ENCODE measurements at places on chromosomes 12 and 14.
A peak's percentile ranks its signal among the peaks of the same experiment; 100 is the strongest.

DNA sequence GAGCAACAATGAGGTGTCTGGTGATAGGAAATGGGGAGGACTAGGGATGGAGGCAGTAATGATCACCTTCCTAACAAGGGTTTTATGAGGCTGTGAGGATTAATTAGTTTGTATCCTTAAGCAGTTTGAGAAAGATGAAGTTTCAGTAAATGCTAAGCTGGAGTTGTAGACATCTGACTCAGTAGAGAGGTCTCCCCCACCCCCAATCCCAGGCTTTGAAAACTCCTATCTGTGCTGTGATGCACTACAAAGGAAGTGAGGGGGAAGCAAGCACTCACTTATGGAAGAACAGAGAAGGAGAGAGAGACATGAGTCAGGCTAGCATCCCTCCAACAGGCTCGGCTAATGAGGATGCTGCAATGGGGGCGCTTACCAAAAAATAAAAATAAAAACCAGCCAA lies 5.5 kb upstream of the BCL11B start:
- DNase-seq: no peak

DNA sequence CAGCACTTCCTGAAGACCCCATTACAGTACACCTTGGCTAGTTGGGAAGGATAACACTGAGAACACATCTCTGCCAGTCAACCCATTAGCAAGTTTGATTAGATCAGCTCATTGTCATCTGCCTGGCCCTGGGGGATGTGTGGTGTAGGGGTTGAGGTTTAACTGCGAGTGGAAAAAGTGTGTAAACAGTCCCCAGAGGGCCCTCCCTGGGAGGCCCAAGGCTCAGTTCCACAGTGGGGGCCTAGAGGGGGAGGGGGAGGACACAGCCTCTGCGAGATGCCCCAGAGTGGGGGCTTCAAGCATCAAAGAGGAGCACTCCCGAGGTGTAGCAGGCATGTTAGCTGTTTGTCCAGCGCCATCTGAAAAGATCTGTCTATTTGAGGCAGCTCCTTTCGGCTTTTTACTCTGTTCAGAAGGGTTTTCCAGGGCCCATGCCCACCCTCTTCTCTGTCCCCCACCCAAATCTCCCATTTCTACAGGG lies 344 bp downstream of the LPAR5 start:
- DNase-seq: no peak

- peak; percentile 59 for DNase-seq
Observed at GRCh38 chr12:638953-639557, 24.2 kb downstream of the NINJ2 start.

DNA sequence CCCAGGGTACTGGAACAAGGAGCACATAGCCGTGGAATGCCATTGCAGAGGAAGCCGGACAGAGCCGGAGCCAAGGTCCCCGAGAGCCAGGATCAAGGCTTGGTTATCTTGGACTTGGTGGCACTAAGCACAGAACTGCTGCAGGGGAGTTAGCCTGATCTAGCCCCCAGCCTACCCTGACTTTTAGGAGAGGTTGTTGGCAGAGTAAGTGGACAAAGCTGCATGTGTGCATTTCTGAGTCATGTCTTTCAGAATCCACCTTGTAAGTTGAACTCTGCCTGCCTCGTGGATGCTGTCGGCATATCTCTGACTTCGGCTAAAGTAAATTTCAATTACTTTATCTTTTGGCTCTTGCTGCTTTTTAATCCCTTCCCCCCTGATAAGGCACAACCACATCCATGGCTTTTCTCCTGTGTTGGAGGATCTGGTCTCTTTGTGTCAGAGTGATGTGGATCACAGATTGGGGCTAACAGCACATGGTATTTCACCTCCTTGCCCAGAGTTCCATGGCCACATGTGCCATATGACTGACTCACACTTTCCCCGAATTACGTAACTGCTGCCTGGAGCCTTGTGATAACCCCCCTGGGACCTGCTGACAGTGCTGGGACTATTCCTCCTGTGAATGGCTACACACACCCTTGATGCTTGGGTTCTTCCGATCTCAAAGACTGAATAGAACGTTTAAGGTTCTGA lies 240.3 kb downstream of the EMP1 start:
- DNase-seq: no peak

- DNase-seq: no peak
Observed at GRCh38 chr12:58893495-58893894, 26.8 kb downstream of the LRIG3 start.

DNA sequence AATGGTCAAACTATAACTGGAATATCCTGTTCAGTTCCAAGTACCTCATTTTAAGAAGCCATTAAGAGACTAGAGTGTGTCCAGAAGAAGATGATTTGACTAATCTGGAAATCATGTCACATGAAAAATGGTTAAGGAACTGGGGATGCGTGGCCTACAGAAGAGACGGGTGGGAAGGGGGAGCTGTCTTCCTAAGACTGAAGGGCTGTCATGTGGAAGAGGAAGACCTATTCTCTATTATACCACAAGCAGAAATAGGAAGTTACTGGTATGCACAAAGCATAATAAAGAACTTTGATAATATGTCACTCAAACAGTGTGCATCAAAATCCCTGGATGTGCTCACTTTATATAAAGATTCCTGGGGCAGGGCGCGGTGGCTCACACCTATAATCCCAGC lies 50.3 kb downstream of the HECTD4 start:
- DNase-seq: peak; percentile 86

- DNase-seq: no peak
Observed at GRCh38 chr14:90342327-90342726, 10.6 kb upstream of the NRDE2 start.

GRCh38 chr12:94149119-94149780 lies 873 bp downstream of the PLXNC1 start:
- DNase-seq: peak; percentile 40

DNA sequence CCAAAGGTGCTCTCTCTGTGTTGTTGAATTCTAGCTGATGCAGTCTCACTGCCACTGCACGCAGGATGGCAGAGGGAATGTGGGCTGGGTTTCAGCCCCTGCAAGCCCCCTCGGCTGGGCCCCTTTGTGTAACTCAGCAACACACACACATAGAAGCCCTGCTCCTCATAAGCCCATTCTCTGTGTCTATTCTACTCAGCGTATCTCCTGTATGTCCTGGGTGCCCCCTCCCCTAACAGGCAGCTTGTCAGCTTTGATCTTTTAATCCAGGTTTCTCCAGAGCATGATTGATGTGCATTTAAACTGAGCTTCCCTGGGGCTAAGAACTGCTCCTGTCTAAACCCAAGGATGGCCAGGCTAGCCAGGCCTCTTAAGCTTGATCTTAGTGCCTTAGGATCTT lies 43.0 kb downstream of the SRRM4 start:
- DNase-seq: no peak

GRCh38 chr12:39443929-39444209 lies 949 bp upstream of the KIF21A start:
- DNase-seq: no peak

DNA sequence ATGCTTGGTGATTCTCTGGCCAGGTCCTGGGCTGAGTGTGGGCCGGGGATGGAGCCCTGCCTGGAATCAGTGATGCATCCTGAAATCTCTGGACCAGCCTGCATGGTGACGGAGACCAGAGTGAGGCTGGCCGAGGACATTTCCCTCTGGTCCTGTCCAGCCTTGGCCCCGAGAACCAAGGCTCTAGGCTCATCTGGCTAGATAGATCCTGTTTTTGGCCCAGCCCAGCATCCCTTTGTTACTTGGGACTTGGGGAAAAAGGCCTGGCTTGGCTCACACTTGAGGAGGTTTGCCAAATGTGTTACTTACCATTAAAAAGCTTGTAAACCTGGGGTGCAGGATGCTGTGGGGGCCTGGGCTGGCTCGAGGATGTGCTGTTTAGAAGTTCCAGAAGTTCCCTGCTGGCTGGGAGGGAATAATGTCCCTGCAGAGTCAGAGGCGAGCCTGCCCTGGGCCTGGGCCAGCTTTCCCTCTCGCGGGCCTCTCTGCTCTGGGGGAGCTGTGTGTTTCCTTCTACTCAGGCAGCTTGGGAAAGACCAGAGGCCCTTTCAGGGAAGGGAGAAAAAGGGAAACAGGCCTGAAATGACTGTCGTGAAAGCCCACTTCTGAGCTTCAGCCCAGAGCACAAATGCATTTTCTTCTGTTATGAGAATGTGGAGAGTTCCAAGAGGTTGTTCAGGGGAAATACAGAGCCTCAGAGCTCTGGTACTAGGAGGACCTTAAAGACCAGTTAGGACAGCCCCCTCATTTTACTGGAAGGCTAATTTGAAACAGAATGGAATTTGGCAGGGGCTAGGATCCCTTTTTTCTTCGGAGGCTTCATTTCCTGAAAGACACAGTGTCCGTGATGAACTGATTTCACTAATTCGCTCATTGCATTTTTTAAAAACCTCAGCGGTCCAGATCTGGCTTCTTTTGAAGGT lies 47.2 kb upstream of the CTDSP2 start:
- DNase-seq: peak; percentile 67

DNA sequence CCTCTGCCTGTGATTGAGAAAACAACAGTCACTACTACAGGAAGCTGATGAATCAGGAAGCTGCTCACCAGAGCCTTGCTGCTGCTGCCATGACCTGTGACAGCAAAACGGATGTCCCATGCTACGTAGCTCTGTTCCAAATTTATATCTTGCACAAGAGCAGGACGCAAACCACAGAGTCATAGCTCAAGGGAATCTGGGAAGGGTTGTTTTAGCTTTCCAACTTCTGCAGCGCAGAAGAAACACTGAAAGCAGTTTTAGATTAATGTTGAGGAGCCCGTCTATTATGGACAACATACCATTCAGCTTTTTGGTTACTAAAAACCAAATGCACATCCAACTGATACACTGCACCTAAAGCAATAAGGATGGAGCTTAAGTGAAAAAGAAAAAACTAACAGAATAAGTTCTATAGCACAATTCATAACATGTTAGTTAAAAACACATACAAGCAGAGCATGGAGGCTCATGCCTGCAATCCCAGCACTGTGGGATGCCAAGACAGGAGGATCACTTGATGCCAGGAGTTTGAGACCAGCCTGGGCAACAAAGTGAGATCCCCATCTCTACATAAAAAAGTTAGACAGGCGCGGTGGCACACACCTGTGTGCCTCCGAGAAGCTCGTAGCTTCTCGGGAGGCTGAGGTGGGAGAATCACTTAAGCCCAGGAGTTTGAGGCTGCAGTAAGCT lies 1.7 kb upstream of the ANKRD33 start:
- DNase-seq: peak; percentile 94

DNA sequence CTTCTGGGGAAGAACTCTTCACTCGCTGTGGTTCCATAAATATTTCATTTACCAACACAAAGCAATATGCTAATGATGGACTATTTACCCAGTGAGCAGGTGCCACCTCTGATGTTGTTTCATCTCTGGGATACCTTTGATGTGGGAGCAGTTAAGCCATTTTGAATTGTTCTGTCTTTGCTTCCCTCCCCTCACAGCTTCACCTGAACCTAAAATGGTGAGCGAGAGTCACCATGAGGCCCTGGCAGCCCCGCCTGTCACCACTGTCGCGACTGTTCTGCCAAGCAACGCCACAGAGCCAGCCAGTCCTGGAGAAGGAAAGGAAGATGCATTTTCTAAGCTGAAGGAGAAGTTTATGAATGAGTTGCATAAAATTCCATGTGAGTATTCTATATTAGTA lies 352.7 kb downstream of the SYT1 start:
- DNase-seq: no peak

GRCh38 chr12:16763901-16764300 lies 157.9 kb upstream of the LMO3 start:
- no peak for DNase-seq
